ENCODE measurements at places on chromosomes 1 and 21.

DNA sequence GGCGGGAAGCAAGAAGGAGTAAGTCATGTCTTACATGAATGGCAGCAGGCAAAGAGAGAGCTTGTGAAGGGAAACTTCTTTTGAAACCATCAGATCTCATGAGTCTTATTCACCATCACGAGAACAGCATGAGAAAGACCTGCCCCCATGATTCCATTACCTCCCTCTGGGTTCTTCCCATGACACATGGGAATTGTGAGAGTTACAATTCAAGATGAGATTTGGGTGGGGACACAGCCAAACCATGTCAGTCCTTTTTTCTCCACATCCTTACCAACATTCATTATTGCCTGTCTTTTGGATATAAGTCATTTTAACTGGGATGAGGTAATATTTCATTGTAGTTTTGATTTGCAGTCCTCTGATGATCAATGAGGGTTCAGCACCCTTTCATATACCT is 81.0 kb downstream of the DIRAS3 start:
- H3K4me1 ChIP-seq, result no peaks in the 10 kb centered on the region
- no peak for DNase-seq
- no peak overlapping the region for H3K27ac ChIP-seq
- H3K36me3 ChIP-seq, result no peaks in the 10 kb centered on the region
- no peaks in the 10 kb centered on the region for H3K27me3 ChIP-seq

- H3K36me3 ChIP-seq, result peaks cover 2% of the 10 kb centered on the region
- no peaks in the 10 kb centered on the region for H3K4me1 ChIP-seq
- H3K27ac ChIP-seq, result no peak overlapping the region
- H3K4me3 ChIP-seq, result no peak overlapping the region
- peaks cover 2% of the 10 kb centered on the region for H3K27me3 ChIP-seq
- DNase-seq, result no peak
Measured at GRCh38 chr1:8047112-8047511, 21.0 kb upstream of the ERRFI1 start.

DNA sequence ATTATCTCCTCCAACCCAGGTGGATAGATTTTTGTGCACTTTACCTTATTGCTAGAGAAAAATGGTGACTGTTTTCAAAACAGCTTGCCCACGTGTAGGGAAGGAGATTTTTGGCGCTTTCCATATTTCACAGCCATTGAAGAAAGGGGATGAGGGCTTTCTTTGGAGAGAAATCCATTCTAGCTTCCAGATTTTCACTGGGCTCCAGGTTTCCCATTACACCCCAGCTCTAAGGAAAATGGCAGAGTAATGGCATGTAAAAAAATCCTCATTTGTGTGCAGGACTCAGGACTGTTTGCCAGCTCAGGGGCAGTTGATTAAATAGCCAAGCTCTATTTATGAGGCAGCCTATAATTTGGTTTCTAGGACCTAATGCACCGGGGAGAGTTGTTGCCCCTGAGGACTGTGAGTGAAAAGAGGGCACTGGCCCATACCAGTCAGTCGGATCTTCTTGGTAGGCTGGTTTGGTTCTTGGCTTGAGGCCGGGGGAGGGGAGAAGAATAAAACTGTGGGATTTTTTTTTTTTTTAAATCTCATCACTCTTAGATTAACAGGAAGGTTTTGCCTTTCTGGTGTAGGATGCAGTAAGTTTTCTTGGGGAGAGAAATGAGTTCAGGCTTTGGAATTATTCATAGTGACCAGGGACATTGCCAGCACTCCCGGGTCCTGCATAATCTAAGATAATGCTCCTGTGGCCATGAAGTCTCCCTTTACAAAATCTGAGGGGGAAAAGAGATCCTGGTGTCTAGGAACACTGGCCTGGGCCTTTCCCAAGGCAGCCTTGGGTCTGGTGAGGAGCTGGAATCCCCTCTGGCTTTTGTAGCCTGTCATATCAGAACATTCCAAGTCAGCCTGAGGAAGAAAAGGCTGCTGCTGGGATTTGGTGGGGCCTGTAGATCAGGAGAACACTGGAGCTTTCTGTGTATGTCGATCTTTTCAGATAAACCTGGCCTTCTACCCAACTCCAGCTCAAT is 1.9 kb upstream of the ARID1A start:
- no peaks in the 10 kb centered on the region for H3K27me3 ChIP-seq
- peak overlapping the region; percentile 100 for H3K27ac ChIP-seq
- peaks cover 34% of the 10 kb centered on the region for H3K4me1 ChIP-seq

DNA sequence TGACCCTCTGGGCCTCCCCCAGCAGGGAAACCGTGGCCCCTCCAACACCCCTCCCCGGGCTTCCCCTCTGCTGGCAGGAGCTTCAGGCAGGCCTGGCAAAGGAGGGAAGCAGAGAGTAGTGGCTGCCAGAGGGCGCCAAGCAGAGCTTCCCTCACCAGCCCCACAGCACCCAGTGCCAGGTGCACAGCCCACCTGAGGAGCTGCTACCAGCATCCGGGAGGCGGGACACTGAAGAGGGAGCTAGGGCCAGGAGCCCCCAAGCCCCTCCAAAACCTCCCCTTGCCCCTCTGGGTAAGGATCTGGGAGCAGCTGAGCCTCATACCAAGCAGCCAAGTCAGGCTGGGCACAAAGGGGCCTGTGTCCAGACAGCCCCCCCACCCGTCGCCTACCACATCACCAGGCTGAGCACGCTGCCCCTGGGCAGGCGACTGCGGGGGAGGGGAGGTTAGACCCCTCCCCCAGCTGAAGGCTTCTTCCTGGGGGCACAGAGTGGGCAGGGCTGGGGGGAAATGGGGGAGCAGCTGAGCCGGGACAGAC is 19.6 kb downstream of the CCDC24 start:
- no peak overlapping the region for H3K27ac ChIP-seq
- H3K27me3 ChIP-seq, result no peaks in the 10 kb centered on the region
- H3K4me1 ChIP-seq, result peaks cover 7% of the 10 kb centered on the region
- H3K4me3 ChIP-seq, result no peak overlapping the region
- H3K36me3 ChIP-seq, result peaks cover 4% of the 10 kb centered on the region
- no peak for DNase-seq

- peaks cover 4% of the 10 kb centered on the region for H3K4me1 ChIP-seq
- H3K4me3 ChIP-seq, result no peak overlapping the region
- no peak for DNase-seq
Measured at GRCh38 chr1:231720652-231721325, 94.2 kb downstream of the DISC1 start.

- H3K36me3 ChIP-seq, result no peaks in the 10 kb centered on the region
- no peak for DNase-seq
- peaks cover 18% of the 10 kb centered on the region for H3K4me1 ChIP-seq
- H3K27me3 ChIP-seq, result no peaks in the 10 kb centered on the region
- H3K27ac ChIP-seq, result no peak overlapping the region
- H3K4me3 ChIP-seq, result no peak overlapping the region
Measured at GRCh38 chr1:15051882-15052528, 101.5 kb upstream of the TMEM51 start.

GRCh38 chr1:188642704-188643103 is 1814.0 kb downstream of the PLA2G4A start:
- H3K4me1 ChIP-seq, result no peaks in the 10 kb centered on the region
- H3K27ac ChIP-seq, result no peak overlapping the region
- H3K27me3 ChIP-seq, result no peaks in the 10 kb centered on the region
- H3K36me3 ChIP-seq, result no peaks in the 10 kb centered on the region

DNA sequence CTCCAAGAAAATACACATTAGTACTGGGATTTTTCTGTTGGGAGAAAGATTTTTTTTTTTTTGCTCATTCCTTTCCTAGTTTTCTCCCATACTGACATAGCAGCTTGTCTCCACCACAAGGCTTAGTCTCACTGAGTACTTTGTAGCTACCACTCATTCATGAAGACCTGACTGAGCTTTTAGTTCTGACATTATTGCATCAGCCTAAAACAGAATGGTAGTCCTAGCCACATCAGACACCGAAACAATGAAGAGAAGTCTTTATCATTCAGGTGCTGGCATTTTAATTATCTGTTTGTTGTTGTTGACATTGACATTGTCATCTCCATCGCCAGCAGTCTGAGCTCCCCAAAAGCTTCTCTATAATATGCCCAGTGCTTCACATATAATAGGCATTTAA is 21.1 kb upstream of the C1orf21 start:
- no peaks in the 10 kb centered on the region for H3K36me3 ChIP-seq
- no peak overlapping the region for H3K27ac ChIP-seq
- H3K27me3 ChIP-seq, result no peaks in the 10 kb centered on the region
- no peaks in the 10 kb centered on the region for H3K4me1 ChIP-seq
- no peak for DNase-seq

GRCh38 chr1:31376375-31377134 is 3.7 kb upstream of the FABP3 start:
- H3K4me3 ChIP-seq, result no peak overlapping the region
- H3K4me1 ChIP-seq, result peaks cover 47% of the 10 kb centered on the region
- H3K27ac ChIP-seq, result peak overlapping the region; percentile 93
- no peaks in the 10 kb centered on the region for H3K36me3 ChIP-seq
- no peak for DNase-seq
